ENCODE measurements at places on chromosomes 2 and 18. TPM values are rescaled to one million over a fixed set of nuclear protein-coding genes. Genes with fewer than 3 reads are reported as not detected.

FAM228B gene
- total RNA-seq = 7.5 TPM

RGPD4 gene
- not detected for total RNA-seq

CPO gene
- 0.09 TPM for total RNA-seq

FOXD4L1 gene
- total RNA-seq = 0.09 TPM

DTYMK gene
- total RNA-seq = 11.7 TPM

REG1B gene
- total RNA-seq = not detected

DQX1 gene
- not detected for total RNA-seq

FTCDNL1 gene
- total RNA-seq = 1.00 TPM

TRABD2A gene
- 6.4 TPM for total RNA-seq

AQP4 gene
- total RNA-seq = not detected

CFC1 gene
- total RNA-seq = not detected

SH3RF3 gene
- 2.6 TPM for total RNA-seq

LRRC30 gene
- total RNA-seq = not detected

FKBP1B gene
- 7.0 TPM for total RNA-seq

SERPINB3 gene
- not detected for total RNA-seq

ARHGAP25 gene
- 0.14 TPM for total RNA-seq

TMEM169 gene
- 0.09 TPM for total RNA-seq

CCL20 gene
- total RNA-seq = 0.28 TPM

MREG gene
- 0.71 TPM for total RNA-seq

TMEM247 gene
- total RNA-seq = not detected

ANTXR1 gene
- 262 TPM for total RNA-seq

RAB27B gene
- total RNA-seq = 30.2 TPM

CHST9 gene
- not detected for total RNA-seq

LYPD6 gene
- total RNA-seq = 0.57 TPM

CABLES1 gene
- total RNA-seq = 9.4 TPM

DNER gene
- 0.83 TPM for total RNA-seq

SERPINB8 gene
- 8.7 TPM for total RNA-seq

C1QL2 gene
- not detected for total RNA-seq

NT5DC4 gene
- not detected for total RNA-seq

FAM110C gene
- total RNA-seq = not detected

MFSD2B gene
- total RNA-seq = 0.28 TPM

SRBD1 gene
- 18.1 TPM for total RNA-seq

LOXL3 gene
- 57.5 TPM for total RNA-seq

STK16 gene
- total RNA-seq = 30.7 TPM

CENPA gene
- 1.00 TPM for total RNA-seq

PLGLB2 gene
- 1.1 TPM for total RNA-seq

NEU2 gene
- total RNA-seq = not detected

UGT1A6 gene
- total RNA-seq = 0.09 TPM

Measured in smooth muscle cell of bladder (primary cell).